ENCODE measurements at places on chromosomes 7 and 10.

- DNase-seq = no peak
Observed at GRCh38 chr10:30587522-30588031, 42.0 kb downstream of the LYZL2 start.

- DNase-seq = no peak
Observed at GRCh38 chr7:116447436-116447835, 52.1 kb upstream of the CAV2 start.

- DNase-seq = no peak
Observed at GRCh38 chr10:7666253-7667023, at the start of gene ITIH5. Gene ITIH5, minus strand, starts transcription at chr10:7666966. Its CDS starts 74 bp downstream, at chr10:7666892.

GRCh38 chr7:36130236-36130945 lies 22.7 kb upstream of the EEPD1 start:
- DNase-seq = no peak

DNA sequence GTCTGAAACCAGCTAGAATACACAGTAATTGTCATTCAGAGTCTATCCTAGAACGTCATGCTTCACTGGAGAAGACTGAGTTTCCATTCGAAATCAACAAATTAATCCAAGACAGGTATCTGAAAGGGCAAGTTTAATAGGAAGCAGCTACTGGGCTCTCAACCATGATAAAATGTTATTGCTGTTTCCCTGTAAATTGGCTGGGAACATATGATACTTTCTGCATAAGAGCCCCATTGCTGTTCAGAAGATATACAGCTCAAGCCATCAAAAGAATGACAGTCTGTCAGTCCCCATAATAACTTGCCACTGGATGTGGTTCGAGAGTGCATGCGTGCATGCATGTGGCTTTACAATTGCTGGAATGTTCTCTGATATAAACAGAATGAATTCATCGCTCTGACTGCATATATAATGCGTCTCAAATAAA lies 129.0 kb downstream of the HIBADH start:
- DNase-seq = no peak

DNA sequence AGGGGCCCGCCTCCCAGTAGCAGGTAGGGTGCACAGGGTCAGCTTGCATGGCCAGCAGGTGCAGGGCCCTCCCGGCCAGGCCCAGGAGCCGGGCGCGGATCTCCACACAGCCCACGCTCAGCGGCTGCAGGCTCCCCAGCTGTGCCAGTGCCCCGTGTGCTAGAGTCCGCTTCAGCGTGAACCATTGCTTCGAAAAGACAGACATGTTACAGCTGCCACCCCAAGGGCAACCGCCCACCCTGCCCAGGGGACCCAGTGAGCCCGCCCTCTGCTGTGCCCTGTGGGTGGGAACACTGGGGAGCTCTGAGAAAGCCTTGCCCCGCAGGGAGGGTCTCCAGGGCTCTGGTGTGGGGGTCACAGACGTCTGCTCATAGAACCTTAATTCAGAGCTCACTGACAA lies 64.3 kb upstream of the NKX6-2 start:
- DNase-seq = no peak

GRCh38 chr10:93468461-93469213 lies 13.5 kb downstream of the MYOF start:
- no peak for DNase-seq

GRCh38 chr7:123211545-123211944 lies 11.8 kb upstream of the SLC13A1 start:
- DNase-seq = no peak

- DNase-seq = no peak
Observed at GRCh38 chr10:11353006-11353896, 258.2 kb downstream of the USP6NL start.

DNA sequence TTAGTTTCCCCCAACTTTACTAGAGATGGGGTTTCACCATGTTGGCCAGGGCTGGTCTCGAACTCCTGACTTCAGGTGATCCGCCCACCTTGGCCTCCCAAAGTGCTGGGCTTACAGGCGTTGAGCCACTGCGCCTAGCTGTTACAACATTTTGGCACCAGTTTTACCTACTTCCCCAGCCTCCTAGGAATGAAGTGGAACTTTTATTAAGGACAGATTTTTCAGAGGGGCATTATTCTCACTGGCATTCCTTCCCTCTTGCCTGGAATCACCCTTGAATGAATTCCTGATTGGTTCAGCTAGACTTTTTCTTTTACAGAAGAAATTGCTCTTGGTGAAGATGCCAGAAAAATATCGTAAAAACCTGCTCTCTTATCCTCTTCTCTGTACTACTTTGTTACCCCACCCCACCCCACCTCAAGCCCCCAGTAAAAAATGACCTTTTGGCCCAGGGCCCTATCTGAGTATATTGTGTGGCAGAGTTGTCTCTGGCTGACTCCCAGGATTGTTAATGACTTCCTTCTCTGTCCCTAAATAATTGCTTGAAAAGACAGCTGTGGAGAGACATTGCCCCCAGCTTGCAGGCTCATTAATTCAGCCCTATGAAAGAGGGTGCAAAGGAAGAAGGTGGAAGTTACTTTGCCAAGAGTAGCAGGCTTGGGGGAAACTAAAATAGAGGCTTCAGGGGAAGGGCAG lies 189.6 kb downstream of the AUTS2 start:
- DNase-seq = peak; percentile 29

- peak; percentile 99 for DNase-seq
Observed at GRCh38 chr10:16741540-16741939, 75.7 kb downstream of the RSU1 start.

DNA sequence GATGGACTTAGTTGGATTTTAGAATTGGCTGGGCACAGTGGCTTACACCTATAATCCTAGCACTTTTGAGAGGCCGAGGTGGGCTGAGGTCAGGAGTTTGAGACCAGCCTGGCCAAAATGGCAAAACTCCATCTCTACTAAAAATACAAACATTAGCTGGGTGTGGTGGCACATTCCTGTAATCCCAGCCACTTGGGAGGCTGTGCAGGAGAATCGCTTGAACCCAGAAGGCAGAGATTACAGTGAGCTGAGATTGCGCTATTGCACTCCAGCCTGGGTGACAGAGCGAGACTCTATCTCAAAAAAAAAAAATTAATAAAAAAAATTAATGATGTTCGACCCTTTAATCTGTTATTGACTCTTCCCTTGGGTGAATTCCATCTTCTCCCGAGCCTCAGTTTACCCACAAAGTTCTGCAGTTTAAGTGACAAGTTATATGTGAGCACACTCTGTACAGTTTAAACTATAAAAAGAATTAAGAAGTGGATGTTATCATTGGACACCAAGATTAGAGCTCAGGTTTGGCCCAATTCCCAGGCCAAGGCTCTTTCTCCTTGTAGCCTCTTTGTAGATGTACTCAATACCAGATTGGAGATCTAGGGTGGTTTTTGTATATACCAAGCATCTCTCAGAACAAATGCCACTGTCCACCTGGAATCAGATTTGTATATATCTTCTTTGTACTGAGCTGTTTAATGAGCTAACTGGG lies 15.0 kb downstream of the KAT6B start:
- DNase-seq = no peak

DNA sequence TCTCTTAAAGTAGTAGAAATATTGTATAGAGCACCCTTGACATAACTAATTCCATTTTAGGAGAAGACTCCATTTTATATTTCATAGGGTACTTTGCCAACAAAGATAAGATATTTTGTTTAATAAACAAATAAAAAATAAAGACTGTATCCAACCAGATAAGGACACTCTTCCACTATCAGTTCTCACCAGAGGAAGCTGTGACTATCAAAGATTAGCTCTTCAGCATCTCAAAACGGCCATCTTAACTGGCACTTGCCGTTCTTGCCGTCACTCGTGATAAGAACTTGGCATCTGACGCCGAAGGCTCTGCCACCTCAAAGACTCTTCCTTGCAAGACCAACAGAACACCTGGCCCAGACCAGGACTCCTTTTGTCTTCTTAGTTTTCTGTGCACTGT lies 26.3 kb upstream of the AKR1B1 start:
- no peak for DNase-seq

DNA sequence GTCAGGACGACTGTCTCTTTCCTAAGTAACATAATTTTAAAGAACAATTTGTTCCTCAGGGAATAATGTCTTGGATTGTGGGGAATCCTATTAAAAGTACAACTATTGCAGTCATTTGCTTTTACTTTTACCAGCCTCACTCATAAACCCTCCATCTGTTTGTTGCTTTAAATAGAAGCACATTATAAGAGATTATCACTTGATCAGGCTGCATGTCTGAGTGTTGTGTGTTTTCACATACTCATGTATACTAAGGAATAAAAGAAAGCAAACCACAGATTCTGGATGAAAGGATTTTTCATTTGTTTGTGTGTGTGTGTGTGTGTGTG lies 1077.8 kb downstream of the KCNMA1 start:
- DNase-seq = no peak

DNA sequence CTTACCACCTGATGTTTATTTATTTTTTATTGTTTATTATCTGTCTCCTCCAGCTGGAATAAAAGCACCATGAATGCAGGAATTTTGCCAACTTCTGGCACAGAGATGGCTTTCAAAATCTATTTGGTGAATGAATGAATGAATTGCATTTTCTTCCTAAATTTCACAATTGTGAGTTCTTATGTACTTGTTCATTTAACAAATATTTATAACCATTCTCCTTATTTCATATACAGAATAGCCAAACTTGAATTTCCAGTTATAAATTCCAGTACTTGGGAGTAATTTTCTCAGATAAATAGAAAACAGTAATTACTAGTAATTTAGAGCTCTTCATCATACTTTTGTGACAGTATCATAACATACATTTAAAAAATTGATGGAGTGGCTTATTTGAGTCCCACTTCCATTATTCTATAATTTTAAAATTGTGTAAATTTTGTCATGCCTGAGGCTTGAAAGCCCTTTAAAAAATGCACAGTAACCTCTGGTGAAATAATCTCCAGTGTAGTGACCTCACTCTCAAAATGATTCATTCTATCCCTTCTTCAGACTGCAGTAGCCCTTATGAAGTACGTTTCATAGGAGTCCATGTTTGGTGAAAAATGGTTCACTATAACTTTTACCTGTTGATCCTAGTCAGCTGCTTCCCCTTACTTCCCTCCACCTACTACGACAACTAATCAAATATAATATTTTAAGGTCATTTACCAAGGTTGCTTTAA lies 40.0 kb upstream of the SRI start:
- DNase-seq = no peak

- DNase-seq = no peak
Observed at GRCh38 chr7:122301858-122302760, 2.4 kb downstream of the FEZF1 start.

- DNase-seq = no peak
Observed at GRCh38 chr7:41885748-41886147, 182.9 kb upstream of the INHBA start.

- no peak for DNase-seq
Observed at GRCh38 chr10:86871563-86872183, 85.7 kb downstream of the MMRN2 start.

DNA sequence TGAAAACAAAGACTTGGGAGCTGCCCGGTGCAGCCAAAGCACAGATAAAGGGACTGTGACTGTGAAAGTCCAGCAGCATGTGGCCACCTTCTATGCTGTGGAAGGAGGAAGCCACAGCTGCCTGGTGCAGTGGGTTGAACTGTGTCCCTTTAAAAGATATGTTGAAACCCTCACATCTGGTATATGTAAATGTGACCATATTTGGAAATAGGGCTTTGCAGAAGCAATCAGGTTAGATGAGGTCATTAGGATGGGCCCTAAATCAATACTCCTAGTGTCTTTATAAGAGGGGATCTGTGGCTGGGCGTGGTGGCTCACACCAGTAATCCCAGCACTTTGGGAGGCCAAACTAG lies 136.9 kb downstream of the GLI3 start:
- no peak for DNase-seq

DNA sequence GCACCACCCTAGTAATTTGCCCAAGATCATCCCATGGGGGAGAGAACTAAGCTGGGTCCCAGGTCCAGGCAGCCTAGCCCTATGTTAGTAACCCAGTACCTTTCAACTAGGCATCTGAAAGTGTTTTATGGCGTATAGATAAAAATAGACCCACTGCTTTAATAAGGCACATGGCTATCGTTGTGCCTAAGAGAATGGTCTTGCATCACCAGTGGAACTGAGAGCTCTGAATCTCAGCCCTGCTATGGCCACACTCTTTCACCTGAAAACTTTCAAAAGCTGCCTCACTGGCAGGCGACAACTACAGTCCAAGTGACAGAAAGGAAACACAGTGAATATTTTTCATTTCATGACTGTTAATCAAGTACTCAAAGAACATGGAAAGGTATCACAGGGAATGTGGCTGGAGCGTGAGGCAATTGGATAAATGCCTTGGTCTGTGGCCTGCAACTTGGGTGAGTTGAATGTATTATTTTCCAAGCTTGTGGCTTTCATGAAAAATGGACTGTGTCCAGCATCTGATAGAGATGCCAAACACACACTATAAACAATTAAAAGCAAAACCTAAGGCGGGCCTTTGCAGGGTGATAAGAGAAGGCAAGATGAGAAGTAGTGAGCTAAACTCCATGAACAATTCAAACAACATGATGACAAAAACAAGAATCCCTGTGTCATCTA lies 18.0 kb upstream of the SFMBT2 start:
- no peak for DNase-seq

- DNase-seq = peak; percentile 52
Observed at GRCh38 chr7:98107313-98107721, 655 bp downstream of the LMTK2 start.

GRCh38 chr10:84540617-84541288 lies 212.4 kb downstream of the CCSER2 start:
- DNase-seq = peak; percentile 57

DNA sequence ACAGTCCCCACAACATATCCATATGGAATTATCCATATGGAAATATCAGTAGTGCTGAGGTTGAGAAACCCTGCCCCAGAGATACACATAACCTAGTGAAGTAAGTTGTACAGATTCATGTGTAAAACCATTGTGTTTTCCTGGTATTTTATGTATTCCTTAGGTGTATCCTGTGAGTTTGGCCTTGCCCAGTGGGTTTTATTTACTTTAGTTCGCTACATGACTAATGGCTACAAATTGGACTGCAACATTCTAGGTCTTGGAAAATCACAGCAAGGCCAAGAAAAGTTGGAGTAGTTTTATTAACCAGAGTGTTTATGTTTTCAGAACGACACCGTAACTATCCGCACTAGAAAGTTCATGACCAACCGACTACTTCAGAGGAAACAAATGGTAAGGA lies 1.4 kb downstream of the RPS24 start:
- DNase-seq = no peak

DNA sequence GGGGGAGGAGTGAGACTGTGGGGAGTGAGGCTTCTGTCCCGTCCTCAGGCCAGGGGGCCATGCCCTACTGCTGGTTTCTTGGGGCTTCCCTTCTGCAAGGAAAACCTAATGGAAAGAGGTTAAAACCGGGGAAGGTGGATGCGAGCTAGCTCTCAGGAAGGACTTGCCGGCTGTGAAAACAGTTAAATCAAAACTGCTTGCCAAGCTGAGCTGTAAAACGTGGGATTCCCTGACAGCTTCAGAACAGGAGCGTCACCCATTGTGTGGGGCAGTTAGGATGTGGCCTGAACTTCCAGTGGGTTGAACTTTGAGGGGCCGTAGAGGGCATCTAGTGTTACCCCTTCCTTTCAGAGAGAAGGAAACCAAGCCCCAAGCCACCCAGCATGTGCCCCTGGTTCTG lies 13.1 kb downstream of the TSPAN15 start:
- no peak for DNase-seq

- DNase-seq = no peak
Observed at GRCh38 chr7:41005374-41005901, 697.5 kb downstream of the INHBA start.

Measured in NCI-H146 (cell line).